ENCODE measurements at places on chromosomes 7 and 10.

DNA sequence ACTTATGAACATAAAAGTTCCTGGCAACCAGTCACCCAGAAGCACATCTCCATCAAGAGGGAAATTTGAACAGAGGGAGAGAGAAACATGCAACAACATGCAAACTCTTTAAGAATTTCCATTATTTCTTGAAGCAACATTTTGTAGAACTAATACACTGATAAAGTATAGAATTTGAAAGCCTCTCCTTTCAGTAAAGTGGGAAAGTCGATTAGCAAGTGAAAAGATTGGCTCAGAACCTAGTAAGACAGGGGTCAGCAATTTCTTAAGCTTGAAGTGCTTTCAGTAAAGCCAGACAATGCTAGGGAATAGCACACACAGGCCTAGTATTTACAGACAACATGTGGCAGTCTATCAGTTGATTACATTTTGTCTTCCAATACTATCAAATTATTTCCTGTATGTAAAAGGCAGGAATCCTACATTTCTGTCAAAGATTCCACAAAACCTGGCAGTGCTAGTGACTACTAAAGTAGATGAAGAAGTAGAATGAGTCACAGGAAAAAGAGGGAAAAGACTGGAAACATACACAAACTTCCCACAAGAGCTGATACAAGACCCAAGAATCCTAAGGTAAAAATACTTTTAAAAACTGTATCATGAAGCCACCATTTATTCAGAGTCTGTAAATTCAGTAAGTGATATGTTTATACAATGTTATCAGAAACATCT, 25.2 kb downstream of the DNAJC1 start:
- DNase-seq, result no peak

DNA sequence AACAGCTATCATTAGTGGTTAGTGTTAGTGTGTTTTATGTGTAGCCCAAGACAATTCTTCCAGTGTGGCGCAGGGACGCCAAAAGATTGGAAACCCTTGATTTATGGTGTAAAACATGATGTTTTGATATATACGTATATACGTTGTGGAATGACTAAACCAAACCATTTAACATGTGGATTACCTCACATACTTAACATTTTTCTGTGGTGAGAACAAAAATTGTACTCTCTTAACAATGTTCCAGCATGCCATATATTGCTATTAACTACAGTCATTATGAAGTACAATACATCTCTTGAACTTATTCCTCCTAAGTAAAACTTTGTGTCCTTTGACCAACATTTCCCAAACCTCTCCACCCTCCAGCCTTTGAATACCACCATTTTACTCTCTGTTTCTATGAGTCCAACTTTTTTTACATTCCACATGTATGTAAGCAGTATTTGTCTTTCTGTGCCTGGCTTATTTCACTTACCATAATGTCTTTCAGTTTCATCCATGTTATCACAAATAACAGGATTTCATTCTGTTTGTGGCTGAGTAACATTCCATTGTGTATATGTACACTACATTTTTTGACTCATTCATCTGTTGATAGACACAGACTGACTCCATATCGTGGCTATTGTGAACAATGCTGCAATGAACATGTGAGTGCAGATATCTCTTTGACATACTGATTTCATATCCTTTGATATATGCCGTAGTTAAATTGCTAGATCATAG, 42.2 kb upstream of the MAGI2 start:
- DNase-seq, result no peak

GRCh38 chr7:127755521-127755920, 103.5 kb downstream of the SND1 start:
- DNase-seq, result no peak

- no peak for DNase-seq
These were observed 11.0 kb upstream of the PDCD4 start for GRCh38 chr10:110860576-110861241.

- DNase-seq, result no peak
These were observed 281.7 kb downstream of the BBS9 start for GRCh38 chr7:33411020-33411419.

DNA sequence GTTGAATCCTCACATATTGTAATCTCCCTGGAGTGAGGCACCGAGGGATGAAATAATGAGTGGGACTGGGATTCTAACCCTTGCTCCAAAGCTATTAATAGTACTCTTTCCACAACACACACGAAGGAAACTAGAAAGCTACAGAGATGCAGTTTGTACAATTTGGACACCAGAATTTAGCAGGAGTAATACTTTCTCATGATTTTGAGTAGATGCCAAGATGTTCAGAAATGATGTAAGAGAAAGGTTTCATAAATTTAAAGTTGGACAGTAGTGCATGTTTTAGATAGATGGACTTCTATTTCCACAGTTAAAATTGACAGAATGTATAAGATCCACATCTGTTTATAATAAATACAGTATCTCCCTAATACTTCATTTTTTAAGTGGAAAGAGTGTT, 46.5 kb downstream of the PRR15 start:
- DNase-seq, result no peak

DNA sequence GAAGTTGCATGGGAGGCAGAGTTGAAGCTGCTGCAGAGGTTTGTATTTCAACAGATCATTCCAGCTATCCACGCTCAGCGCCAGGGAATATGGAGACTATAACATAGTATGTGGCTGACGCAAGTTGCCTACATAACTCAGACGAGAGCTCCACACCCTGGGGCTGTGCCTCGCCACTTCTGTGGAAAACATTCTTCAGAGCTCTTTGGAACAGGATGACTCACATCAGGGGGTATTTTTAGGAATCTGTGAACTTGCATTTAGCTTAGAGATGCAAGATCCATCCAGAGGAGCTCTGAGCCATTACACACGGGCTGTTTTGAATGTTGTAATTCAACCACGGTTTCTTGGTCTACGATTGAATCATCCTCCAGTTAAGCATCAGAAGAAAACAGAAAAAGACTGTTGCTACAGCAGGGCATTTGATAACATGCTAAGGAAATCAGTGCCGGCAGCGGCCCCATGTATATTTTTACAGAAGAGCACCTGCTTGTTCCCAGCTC, 481.5 kb upstream of the AKR1E2 start:
- DNase-seq, result no peak

Data from hematopoietic multipotent progenitor cell treated with erythropoietin and hydrocortisone succinate and interleukin-3 and kit ligand, for 4 days (in vitro differentiated cells).